CD4-positive, alpha-beta T cell (primary cell): ENCODE measurements at places on chromosomes 2 and 18.

DNA sequence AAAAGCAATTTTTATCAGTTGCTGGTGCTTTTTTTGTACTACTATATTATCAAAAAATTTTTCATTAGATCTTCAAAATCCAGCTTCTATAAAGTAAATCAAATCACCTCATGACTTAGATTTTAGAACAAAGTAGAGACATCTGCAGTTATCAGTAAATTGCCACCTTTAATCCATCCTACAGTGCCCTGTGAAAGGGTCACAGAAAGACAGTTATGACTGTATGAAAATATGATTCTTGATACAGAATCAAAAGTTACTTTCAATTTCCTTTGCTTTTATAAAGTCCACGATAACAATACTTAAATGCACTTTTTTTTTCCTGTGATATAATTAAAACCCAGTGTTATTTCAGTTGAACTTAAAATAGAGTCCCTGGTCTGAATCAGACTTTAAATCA lies 61.4 kb downstream of the PRPF40A start:
- DNase-seq, result no peak

DNA sequence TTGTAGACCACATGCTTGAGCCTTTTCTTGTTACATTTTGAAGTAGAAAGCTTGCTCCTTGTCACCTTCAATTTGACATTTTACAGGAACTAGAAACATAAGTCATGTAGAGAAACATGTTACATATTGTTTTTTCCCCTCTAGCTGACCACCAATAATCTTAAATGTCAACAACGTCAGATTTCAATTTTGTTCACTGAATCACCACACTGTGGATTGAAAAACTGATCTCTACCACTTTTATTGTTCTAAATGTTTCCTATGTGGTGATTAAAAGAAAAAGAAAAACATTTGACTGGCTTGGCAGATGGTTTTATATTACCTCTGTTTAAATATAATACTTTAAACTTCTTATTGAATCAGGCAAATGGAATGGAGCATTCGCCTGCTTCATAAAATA lies 87.7 kb downstream of the DSEL start:
- no peak for DNase-seq

DNA sequence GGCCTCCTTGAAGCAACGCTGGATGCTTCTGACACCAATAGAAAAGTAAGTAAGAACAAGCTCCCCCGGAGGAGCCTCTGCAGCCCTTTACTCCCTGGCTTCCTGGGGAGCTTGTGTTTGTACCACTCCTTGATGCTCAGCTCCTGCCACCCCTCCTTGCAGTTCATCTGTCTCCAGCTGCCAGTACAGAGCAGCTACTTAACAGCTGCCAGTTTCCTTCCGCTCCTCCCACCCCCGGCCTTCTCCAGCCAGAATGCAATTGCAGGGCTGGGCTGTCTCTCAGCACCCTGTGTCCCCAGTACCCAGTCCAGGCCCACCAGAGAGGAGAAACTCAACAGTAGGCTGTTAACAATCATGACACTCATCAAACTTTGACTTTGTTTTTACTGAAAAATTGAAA lies 109.4 kb downstream of the AOX1 start:
- DNase-seq, result no peak

DNA sequence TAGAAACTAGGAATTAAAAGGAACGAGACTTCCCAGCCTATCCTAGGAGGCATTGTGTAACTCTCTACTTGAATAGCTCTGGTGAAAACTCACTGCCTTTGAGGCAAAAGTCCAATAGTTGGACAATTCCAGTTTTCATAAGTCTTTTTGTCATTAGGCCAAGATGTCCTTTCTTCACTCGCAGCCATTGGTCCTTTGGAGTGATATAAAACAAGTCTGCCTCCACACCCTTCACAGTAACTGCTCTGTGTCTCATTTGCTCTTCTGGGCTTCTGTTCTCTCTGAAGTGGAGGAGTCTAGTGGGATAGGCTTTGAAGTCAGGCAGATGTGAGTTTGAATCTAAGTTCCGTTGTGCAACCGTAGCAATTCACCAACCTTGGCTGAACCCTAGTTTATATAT lies 28.2 kb downstream of the ANTXR1 start:
- no peak for DNase-seq

GRCh38 chr2:145221516-145221915 lies 701.6 kb upstream of the ZEB2 start:
- DNase-seq, result no peak

DNA sequence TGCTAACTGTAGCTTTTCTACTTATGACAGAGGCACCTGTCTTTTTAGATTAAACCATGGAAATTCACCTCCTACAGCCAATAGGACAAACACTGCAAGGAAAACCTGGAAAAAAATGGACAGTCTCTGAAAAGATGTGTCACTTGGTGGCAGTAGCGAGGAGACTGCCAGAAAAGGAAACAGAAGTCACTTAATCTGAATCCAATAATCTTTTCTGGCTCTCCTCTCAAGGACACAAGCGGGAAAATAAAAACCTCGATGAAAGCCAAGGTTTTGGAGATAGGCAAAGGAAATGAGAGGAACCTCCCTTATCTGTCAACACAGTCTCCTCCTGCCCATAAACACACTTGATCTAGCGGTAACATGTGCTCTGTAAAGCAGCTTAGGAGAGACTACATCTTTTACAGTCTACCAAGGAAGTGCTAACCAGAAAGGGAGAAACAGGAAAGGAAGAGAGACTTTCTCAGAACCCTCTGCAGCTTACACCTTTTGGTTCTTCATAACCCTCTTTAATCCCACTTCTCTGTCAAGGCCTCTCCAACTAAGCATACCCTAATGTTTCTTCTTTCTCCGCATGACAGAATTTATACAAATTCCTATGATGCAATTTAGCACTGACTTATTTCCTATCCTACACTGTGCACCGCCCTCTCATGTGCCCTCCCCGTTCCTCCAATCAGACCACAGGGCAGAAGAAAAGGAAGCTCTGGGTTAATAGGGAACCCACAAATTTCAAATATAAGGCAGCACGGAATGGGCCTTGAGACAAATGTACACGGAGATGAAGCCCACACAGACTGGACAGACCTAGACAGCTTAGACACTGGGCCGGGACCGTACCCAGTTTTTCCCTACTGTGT lies 52.8 kb downstream of the CLASP1 start:
- no peak for DNase-seq

GRCh38 chr2:119929537-119929936 lies 83.3 kb upstream of the EPB41L5 start:
- no peak for DNase-seq

- DNase-seq, result no peak
Observed at GRCh38 chr2:14996351-14997014, 364.0 kb downstream of the LRATD1 start.

- no peak for DNase-seq
Observed at GRCh38 chr2:60634438-60634837, 81.0 kb upstream of the BCL11A start.

DNA sequence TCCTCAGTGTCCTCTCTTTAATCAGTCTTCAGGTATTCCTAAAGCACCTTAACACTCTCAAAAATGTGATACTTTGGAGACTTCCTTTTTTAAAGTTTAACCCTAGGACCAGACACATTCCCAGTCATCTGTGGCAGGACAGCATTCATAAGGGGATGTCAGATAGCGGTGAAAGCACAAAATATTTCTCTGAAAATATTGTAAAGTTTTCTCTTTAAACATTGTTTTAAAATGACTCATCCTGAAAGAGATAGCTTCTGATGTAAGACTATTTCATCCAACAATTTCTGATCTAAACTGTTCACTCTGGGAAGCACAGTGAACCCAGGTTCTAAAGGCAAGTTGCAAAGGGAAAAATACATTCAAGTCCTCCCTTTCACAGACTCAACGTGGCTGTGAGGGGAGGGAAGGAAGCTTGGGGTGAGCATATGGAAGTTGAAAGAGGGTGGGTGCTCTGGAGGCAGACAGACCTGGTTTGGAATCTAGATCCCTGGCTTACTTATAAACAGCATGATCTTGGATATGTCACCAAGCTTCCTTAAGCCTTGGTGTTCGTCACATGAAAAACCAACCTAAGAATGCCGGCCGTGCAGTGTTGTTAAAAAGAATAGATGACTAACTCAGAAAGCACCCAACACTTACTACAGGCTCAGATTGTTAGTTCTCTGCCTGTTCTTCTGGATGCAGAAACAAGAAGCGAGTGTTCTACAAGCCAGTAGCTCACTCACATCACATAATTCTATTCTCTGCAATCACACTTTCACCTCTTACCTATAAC lies 12.1 kb downstream of the GALNT14 start:
- no peak for DNase-seq

DNA sequence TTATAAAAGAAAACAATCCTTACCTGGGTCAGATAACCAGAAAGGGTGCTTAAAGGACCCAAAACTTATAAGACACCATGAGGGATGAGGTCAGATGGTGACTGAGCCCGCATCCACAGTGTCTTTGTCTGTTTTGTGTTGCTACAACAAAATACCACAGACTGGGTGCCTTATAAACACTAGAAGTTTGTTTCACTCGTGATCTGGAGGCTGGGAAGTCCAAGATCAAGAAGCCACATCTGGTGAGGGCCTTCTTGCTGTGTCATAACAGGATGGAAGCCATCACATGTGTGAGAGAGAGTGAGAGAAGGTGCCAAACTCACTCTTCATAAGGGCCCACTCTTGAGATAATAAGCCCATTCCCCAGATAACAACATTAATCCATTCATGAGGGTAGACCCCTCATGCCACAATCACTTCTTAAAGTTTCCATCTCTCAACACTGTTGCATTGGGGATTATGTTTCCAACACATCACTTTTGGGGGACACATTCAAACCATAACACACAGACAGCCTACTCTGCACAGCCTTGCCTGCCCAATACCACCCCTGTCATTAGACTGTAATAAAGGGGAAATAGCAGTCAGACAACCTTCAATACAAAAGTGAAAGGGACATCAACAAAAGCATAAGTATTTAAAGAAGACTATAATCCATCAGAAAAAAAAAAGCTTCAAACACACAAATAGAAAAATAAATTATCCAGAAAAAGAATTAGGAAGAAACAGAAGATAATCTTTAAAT lies 249.8 kb downstream of the ANAPC1 start:
- DNase-seq, result no peak

GRCh38 chr2:25521126-25521525 lies 152.3 kb downstream of the DTNB start:
- no peak for DNase-seq

GRCh38 chr18:31401156-31402025 lies 24.8 kb downstream of the DSG4 start:
- no peak for DNase-seq

DNA sequence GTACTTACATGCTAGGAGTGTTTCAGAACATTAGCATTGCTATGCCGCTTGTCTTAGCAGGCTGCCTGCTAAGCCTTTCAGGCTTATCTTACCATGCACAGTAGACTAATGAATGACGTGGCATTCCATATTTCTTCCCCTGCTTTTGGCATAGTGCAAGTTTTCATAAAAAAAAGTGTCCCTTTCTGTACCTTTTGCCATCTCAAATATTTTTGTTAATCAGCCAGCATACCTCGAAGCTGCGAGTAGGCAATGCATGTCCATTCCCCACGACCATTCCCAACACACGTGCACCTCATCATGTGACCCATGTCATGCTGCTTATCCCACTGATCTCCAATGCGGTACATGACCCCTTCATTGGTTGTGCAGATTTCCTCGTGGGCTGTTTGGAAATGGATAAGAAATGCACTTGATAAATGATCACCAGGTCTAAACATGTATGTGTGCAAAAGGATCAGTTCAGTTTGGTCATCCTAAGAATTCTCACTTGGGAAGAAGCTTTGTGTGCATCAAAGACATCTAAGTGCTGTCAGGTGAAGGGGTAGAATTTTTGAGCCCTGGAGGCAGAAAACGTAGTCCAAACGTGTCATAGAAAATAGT lies 13.9 kb downstream of the FN1 start:
- DNase-seq, result no peak

DNA sequence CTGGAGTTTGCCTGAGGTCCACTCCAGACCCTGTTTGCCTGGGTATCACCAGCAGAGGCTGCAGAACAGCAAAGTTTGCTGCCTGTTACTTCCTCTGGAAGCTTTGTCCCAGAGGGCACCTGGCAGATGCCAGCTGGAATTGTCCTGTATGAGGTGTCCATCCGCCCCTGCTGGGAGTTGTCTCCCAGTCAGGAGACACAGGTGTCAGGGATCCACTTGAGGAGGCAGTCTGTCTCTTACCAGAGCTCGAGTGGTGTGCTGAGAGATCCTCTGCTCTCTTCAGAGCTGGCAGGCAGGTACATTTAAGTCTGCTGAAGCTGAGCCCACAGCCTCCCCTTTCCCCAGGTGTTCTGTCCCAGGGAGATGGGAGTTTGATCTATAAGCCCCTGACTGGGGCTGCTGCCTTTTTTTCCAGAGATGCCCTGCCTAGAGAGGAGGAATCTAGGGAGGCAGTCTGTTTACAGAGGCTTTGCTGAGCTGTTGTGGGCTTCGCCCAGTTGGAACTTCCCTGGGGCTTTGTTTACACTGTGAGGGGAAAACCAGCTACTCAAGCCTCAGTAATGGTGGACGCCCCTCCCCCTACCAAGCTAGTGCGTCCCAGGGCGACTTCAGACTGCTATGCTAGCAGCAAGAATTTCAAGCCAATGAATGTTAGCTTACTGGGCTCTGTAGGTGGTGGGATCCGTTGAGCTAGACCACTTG lies 34.7 kb downstream of the TFPI start:
- DNase-seq, result no peak

- no peak for DNase-seq
Observed at GRCh38 chr2:95320344-95320712, 23.2 kb downstream of the KCNIP3 start.

- DNase-seq, result no peak
Observed at GRCh38 chr2:215274829-215275228, 37.0 kb upstream of the ATIC start.

- no peak for DNase-seq
Observed at GRCh38 chr2:200425026-200425821, 84.6 kb downstream of the KCTD18 start.

GRCh38 chr18:49865401-49865800 lies 52.1 kb upstream of the ACAA2 start:
- DNase-seq, result no peak

DNA sequence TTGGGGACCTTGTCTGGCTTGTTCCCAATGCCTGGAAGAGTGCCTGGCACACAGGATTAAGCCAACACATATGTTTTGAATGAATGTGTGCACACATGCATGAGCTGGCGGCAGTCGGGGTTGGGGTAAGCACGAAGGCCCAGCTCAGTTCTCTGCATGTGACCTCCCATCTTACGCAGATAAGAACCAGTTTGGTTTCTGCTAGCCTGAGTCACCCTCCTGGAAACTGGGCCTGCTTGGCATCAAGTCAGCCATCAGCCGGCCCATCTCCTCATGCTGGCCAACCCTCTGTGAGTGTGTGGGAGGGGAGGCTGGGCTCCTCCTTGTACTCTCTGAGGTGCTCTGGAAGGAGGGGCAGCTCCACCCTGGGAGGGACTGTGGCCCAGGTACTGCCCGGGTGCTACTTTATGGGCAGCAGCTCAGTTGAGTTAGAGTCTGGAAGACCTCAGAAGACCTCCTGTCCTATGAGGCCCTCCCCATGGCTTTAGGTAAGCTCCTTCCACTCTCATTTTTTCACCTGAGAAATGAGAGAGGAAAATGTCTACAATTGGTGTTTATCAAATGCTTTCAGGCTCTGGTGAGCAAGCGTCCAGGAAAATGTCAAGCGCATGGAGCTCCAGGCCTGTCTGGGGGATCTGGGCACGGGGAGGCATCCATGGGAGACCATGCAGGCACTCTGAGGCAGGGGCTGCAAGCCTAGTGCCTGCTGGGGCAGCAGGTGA lies 9.7 kb upstream of the IL1RN start:
- no peak for DNase-seq
